Testis (tissue), 5 donors: ENCODE measurements at places on chromosomes 2 and 18. TPM values are rescaled to one million over a fixed set of nuclear protein-coding genes. Genes with fewer than 3 reads are reported as not detected.

- no peak for DNase-seq
- H3K27ac ChIP-seq: no peak overlapping the region
These were observed 437.9 kb downstream of the TXNL1 start for GRCh38 chr18:56200381-56200911.

DNA sequence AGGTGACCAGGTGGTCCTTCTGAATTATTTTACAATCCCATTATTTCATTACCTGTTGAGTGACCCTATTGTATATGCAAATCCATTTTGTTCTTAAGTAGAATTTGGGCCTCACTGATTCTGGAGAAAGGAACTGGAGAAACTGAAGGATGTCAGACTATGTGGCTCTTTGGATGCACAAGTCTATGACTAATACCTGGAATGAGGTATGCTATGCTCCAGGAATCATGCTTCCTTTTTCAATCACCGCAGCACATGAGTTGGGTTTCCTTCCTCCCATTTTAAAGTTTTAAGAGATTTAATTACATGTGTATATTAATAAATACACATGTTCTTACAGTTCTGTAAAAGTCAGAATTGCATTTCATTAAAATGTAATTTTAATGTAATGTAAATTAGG lies 253.9 kb upstream of the VWC2L start:
- no peak overlapping the region for H3K4me3 ChIP-seq
- H3K27me3 ChIP-seq: no peaks in the 10 kb centered on the region
- H3K36me3 ChIP-seq: no peaks in the 10 kb centered on the region
- no peak for DNase-seq
- H3K27ac ChIP-seq: no peak overlapping the region
- no peaks in the 10 kb centered on the region for H3K4me1 ChIP-seq

LIMS2 gene
- total RNA-seq: 19.0 TPM

- no peak for DNase-seq
- no peaks in the 10 kb centered on the region for H3K27me3 ChIP-seq
- H3K36me3 ChIP-seq: no peaks in the 10 kb centered on the region
- H3K4me1 ChIP-seq: no peaks in the 10 kb centered on the region
- H3K4me3 ChIP-seq: no peak overlapping the region
- no peak overlapping the region for H3K27ac ChIP-seq
These were observed 1109.3 kb downstream of the TSN start for GRCh38 chr2:122864728-122865127.

GRCh38 chr18:22987547-22988189 lies 54.5 kb downstream of the RBBP8 start:
- H3K36me3 ChIP-seq: no peaks in the 10 kb centered on the region
- H3K27ac ChIP-seq: no peak overlapping the region
- no peak overlapping the region for H3K4me3 ChIP-seq

DNA sequence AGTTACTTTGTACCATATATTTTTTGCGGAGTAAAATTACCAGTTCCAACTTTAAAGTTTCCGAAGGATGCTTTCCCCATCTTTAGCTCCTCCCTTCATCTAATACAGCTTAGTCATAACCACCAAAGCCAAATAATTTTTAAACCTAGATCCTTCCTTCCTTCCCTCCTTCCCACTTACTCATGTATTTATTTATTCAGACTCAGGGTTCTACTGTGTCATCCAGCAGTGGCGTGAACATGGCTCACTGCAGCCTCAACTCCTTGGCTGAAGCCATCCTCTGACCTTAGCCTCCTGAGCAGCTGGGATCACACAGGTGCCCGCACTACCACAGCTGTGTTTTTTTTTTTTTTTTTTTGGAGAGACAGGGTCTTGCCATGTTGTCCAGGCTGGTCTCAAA lies 4.4 kb downstream of the LPIN2 start:
- H3K4me1 ChIP-seq: peaks cover 16% of the 10 kb centered on the region
- no peak for DNase-seq
- no peaks in the 10 kb centered on the region for H3K36me3 ChIP-seq

CYBRD1 gene
- total RNA-seq: 53.5 TPM

ADAM23 gene
- 24.2 TPM for total RNA-seq

DNA sequence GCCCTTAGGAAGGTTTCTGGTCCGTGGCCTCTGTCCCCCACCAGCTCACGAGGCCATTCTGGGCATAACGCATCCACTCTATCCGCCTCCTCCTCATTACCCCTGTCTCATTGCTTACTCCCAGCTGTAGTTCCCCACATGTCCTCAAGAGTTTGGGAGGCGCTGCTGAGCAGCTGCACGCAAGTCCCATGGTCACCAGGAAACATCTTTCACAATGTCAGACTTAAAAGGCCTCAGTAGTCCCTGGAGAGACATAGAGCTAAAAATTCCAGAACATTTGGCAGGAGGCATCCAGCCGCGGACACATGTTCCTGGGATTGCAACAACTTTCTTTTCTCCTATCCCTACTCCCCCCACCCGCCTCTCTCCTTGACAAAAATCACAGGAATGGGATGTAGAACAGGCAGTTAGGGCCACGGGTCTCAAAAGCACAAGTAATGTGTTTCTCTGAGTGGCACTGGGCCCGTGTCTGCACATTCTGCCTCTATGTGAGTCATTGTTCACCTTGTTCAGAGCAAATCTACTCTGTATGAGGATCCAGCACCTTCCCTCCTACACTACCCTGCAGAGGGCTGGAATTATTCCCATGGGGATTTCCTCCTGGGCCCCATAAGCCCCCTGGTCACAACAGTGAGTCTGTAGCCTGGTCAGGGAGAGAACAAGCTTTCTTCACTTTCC lies 8.1 kb downstream of the LBH start:
- peak overlapping the region; percentile 60 for H3K27ac ChIP-seq
- peak; percentile 75 for DNase-seq
- peaks cover 17% of the 10 kb centered on the region for H3K4me1 ChIP-seq
- H3K4me3 ChIP-seq: no peak overlapping the region
- no peaks in the 10 kb centered on the region for H3K27me3 ChIP-seq

DNA sequence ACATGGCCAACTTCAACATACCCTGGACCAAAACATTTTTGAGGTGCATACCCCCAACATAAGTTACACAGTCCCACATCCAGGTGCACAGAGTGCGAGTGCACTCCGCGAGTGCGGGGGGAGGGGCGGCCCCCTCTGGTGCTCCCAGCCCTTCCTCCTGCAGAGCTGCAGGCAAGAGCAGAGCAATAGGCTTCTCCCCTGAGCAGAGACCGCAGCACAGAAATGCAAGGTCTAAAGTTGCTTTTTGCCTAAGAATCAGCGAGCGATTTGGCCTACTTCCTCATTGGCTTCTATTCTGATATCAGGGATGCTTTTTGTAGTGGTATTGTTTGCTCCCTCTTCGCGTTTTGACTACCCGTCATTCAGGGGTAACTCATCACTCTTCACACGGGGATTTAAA lies 40.6 kb downstream of the BOLA3 start:
- no peaks in the 10 kb centered on the region for H3K27me3 ChIP-seq
- H3K36me3 ChIP-seq: no peaks in the 10 kb centered on the region
- no peak for DNase-seq
- no peak overlapping the region for H3K4me3 ChIP-seq
- H3K27ac ChIP-seq: no peak overlapping the region

DNA sequence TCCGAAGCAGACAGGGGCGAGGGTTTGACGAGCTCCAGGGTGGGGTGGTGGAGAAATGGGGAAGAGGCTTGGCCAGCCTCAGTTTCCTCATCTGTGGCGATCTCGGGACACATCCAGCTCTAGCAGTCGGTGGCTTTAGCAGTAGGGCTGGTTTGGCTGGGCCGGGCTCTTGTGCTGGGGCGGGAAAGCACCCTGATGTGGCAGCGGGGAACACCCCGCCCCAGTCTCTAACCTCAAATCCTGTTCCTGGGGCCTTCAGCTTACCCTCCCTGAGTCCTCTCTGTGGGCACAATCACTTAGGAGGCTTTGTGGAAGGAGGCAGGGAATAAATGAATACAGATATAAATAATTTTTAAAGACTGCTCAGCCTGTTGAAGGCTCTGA lies 26.5 kb upstream of the MCFD2 start:
- H3K4me1 ChIP-seq: peaks cover 24% of the 10 kb centered on the region
- H3K4me3 ChIP-seq: peak overlapping the region; percentile 89
- peak overlapping the region; percentile 95 for H3K27ac ChIP-seq
- no peaks in the 10 kb centered on the region for H3K27me3 ChIP-seq

TGFA gene
- total RNA-seq: 0.62 TPM

DNA sequence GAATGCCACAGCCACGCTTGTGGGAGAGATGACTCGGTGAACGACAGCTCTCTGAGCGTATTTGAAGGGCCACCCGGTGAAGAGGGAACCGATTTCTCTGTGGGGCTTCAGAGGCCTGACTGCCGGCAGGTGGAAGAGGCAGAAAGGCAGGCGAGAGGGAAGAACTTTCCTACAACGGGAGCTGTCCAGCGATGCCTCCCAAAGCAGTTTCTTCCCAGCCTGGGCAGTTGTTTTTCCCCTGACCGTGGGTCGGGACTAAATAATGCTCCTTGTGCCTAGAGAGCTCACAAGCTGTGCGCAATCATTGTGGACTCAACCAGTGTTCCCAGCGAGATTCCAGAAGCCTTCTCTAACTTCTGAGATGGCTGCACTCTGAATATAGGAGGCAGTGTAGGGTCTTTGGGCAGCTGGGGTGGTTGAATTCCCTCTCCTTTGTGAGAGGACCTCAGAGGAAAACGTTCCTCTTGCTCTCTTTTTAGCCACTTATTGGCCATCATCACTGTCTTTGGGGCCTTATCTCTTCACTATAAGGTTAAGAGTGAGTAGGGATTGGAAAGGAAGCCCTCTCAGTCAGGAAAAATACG lies 710 bp downstream of the SEC11C start:
- DNase-seq: peak; percentile 28
- H3K36me3 ChIP-seq: no peaks in the 10 kb centered on the region
- peak overlapping the region; percentile 86 for H3K27ac ChIP-seq
- H3K4me3 ChIP-seq: peak overlapping the region; percentile 95
- H3K27me3 ChIP-seq: no peaks in the 10 kb centered on the region
- H3K4me1 ChIP-seq: peaks cover 7% of the 10 kb centered on the region

DNA sequence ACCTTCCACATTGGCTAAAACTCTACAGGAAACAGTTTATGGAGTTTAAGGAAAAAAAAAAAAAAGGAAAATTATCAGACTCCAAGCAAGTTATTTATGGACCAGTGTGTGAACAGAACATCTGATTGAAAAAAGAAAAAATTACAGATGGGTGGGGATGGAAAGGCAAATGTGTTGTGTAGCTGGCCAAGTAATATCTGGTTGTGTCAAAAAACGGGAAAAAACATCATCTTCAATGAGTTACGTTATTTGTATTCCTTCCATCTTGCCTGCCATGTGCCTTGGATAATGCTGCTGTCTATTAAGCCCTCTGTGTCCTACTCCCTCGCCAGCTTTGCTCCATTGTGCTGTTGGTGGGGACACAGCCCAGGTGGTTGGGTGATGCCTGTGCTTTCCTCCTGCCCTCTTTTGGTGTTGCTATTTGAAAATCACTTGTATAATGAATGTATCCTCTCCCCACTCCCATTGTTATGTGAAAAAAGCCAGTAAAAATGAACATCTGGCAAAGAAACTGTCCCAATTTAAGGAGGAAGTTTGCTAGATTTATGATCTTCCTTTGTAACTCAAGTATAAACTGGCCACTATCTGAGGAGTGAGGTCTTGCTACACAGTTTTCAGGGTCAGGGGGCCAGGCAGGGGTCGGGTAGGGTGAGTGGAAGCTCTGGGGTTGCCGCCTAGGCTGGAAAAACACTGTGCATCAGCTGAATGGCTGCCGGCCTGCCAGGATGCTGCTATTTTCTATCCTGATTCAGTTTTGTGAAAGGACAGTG lies 155.9 kb downstream of the FMNL2 start:
- peaks cover 18% of the 10 kb centered on the region for H3K4me1 ChIP-seq
- H3K27me3 ChIP-seq: no peaks in the 10 kb centered on the region
- peak overlapping the region; percentile 70 for H3K27ac ChIP-seq
- DNase-seq: peak; percentile 61

PRKAG3 gene
- 0.25 TPM for total RNA-seq

ARHGAP15 gene
- 7.7 TPM for total RNA-seq

GRCh38 chr2:90209806-90210205 lies 1518.3 kb downstream of the RPIA start:
- no peak overlapping the region for H3K27ac ChIP-seq
- DNase-seq: no peak
- no peak overlapping the region for H3K4me3 ChIP-seq

MMADHC gene
- total RNA-seq: 46.2 TPM

GRCh38 chr18:36187826-36188721 lies 777 bp downstream of the MOCOS start:
- peak overlapping the region; percentile 25 for H3K27ac ChIP-seq
- H3K36me3 ChIP-seq: no peaks in the 10 kb centered on the region
- no peaks in the 10 kb centered on the region for H3K27me3 ChIP-seq
- H3K4me1 ChIP-seq: peaks cover 13% of the 10 kb centered on the region
- DNase-seq: peak; percentile 30

GRCh38 chr2:523698-524270 lies 153.4 kb downstream of the TMEM18 start:
- H3K4me1 ChIP-seq: no peaks in the 10 kb centered on the region
- no peak overlapping the region for H3K4me3 ChIP-seq
- no peaks in the 10 kb centered on the region for H3K36me3 ChIP-seq
- no peak overlapping the region for H3K27ac ChIP-seq

HMSD gene
- 0.19 TPM for total RNA-seq

RAB6C gene
- 1.9 TPM for total RNA-seq

RBKS gene
- total RNA-seq: 6.1 TPM
